NCI-H1694 treated with DMSO at 0.1 percent for 48 hours (cell line): ENCODE measurements at places on chromosomes 16 and 17.
A peak's percentile ranks its signal among the peaks of the same experiment; 100 is the strongest.

DNA sequence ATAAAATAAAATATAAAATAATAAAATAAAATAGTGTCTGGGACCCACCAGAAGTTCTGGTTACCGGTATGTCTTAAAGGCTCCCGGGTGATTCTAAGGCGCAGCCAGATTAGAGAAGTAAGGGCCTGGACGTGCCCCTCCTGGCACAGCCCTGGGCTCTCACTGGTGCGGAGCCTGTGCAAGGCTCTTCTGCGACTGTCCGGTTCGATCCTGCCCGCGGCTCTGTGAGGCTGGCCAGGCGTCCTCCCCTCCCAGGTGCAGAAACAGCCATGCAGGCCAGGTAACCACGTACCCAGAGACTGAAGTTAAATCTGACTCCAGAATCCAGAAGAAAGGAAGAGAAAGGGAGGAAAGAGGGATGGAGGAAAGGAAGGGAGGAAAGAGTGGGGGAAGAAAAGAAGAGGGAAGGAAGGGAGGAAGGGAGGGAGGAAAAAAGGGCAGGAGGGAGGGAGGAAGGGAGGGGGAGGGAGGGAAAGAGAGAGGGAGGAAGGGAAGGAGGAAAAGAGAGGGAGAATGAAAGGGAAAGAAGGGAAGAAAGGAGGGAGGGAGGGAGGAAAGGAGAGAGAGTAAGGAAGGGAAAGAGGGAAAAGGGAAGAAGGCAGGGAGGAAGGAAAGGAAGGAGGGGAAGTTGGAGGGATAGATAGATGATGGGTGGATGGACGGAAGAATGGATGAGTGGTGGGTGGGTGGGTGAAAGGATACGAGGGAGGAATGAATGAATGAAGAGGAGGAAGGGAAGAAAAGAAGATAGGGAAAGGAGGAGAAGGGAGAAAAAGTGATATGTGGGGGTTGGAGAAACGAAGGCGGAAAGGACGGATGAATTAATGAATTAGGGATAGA is 42.3 kb downstream of the C16orf82 start:
- DNase-seq, result no peak

DNA sequence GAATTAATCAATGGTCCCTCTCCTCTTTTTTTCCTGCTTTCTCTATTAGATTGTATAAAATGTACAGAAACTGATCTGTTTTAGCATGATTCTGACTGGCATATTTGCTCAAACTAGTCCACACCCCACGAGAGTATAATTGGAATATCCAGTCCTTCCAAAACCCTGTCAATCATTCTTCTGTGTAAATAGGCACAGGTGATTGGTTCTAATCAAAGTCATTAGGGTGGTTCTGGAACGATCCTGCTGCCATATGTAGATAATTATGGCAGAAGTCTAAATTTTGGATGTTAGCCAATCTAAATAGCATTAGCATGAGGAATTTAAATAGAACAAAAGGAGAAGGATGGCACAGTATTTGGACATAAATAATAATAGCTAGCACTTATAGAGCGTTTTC is 165.7 kb downstream of the SHISA6 start:
- no peak for DNase-seq

- DNase-seq, result no peak
Measured at GRCh38 chr16:51359141-51359955, 208.3 kb upstream of the SALL1 start.

- DNase-seq, result no peak
Measured at GRCh38 chr17:41024697-41025096, 2.3 kb downstream of the KRTAP1-5 start.

GRCh38 chr17:81457917-81458555 is 54.6 kb downstream of the ACTG1 start:
- DNase-seq, result no peak

DNA sequence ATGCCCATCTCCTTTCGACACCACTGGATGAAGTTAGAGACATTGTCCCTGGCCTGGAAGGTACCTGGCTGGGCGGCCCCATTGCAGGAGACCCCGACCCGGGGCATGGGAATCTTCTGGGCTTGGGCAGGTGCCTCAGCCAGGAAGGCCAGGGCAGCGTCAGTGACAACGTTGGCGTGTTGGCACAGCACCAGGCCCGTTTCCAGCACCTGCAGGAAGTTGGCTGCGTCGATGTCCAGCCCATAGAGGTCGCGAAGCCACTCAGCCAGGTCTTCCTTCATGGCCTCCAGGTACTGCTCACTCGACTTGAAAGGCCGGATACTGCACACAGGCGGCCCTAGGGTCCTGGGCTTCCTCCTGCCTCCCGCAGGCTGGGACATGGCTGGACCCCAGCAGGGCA is 568 bp downstream of the GAS2L2 start:
- DNase-seq, result no peak

- DNase-seq, result no peak
Measured at GRCh38 chr17:1521086-1521640, 4.8 kb upstream of the INPP5K start.

- no peak for DNase-seq
Measured at GRCh38 chr17:63704836-63705235, 4.9 kb upstream of the LIMD2 start.

- no peak for DNase-seq
Measured at GRCh38 chr17:1878419-1879121, 48.8 kb downstream of the RPA1 start.

- DNase-seq, result no peak
Measured at GRCh38 chr16:29943846-29944799, 17.8 kb upstream of the TMEM219 start.

GRCh38 chr17:40526668-40527067 is 25.2 kb upstream of the TNS4 start:
- DNase-seq, result no peak

DNA sequence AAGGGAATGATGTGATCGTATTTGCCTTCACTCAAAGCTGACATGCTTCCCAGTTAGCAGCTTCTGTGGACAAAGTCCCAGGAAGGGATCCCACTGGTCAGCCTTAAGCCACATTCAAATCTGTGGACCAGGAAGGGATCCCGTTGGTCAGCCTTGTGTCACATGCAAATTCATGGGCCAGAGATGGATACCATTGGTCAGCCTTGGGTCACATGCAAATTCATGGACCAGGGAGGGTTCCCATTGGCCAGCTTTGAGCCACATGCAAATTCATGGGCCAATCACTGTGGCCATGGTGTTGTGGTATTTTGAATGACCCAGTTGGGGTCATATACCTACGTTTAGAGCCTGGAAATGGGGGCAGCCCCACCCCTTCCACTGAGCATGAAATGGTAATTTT is 201.6 kb downstream of the HS3ST4 start:
- no peak for DNase-seq

- DNase-seq, result no peak
Measured at GRCh38 chr17:33667052-33667509, 374.0 kb upstream of the ASIC2 start.

DNA sequence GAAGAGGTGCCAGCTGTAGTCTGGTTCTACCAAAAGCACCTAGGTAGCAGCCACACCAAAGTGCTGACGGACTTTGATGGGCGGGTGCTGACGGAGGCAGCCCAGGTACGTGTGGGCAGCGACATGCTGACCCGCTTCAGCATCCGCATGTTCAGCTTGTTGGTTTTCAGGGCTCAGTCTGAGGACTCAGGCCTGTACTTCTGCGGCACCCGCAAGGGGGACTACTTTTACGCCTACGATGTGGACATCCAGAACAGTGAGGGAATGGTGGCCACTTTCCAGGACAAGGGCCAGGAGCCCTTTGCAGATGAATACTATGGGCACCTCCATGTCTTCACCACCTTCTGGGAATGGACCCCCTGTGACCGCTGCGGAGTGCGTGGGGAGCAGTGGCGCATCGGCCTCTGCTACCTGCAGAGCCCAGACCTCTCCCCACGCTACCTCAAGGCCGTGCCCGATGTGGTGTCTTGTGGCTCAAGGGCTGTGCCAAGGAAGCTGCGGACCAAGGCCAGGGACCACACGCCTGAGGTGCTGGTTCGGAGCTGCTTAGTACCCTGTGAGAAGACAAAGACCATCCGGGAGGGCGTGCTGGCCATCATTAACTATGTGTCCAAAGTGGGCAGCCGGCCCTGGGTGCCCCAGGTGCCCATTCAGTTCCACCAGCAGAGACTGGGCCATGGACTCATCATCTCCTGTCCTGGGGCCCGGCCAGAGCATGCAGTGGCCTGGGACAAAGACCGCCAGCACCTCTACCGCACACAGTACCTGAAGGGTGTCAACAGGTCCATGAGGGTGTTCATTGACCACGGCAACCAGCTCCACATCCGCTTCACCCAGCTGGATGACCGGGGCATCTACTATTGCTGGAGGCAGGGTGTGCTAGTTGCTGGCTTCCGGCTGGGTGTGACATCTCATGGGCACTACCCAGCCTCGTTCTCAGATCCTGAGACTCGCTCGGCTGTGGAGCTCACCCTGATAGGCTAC is 5.0 kb upstream of the EFTUD2 start:
- DNase-seq, result no peak

DNA sequence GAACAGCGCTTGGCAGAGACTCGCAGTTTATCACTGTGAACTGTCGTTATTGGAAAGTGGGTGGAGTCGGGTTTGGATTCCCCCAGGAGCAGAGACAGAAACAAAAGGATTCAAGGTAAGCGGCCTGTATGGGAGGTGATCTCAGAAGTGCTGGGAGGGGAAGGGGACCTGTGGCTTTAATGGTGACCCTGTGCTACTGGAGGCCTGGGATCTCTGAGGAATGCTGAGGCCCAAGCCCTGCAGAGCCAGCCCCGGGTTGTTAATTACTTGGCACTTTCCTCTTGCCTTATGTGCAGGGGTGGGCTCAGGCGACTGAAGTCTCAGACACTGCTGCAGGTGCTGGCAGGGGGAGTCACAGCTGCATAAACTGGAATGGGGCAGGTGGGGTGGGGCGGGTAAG is 27.4 kb downstream of the IRF8 start:
- DNase-seq, result no peak

GRCh38 chr17:51427856-51428255 is 167.5 kb downstream of the UTP18 start:
- DNase-seq, result no peak

- no peak for DNase-seq
Measured at GRCh38 chr17:58605470-58605869, 86.4 kb downstream of the TEX14 start.

GRCh38 chr17:59490216-59490615 is 75.2 kb upstream of the DHX40 start:
- no peak for DNase-seq

- no peak for DNase-seq
Measured at GRCh38 chr16:56344518-56345405, 80.6 kb downstream of the AMFR start.

DNA sequence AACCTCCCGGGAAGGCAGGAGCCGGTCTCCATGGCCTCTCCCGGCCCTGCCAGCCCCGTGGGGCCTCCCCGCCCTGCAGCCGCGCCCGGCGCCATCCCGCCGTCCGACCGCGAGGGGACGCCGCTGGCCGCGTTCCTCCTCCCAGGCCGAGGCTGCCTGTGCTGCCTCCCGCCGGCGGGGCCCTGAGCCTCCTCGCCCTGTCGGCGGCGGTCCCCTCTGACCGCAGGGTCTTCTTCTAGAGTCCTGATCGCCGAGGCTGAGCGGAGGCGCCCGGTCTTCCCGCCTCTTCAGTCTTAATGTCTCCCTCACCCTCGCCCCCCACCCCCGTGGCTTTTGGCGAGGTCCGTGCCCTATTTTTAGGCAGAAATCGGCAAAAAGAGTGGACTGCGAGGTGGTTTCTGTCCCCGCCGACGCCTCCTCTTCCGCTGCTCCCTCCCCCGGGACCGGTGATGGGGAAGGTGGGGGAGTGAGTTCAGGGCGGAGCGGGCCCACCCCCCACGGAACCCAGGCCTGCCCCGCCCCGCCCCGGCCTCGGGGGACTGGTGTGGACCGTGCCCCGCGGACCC is 794 bp upstream of the CPNE7 start:
- peak; percentile 8 for DNase-seq

GRCh38 chr17:70569128-70569527 is 399.8 kb downstream of the KCNJ2 start:
- DNase-seq, result no peak
